ENCODE measurements at places on chromosomes 4 and X. TPM values are rescaled to one million over a fixed set of nuclear protein-coding genes. Genes with fewer than 3 reads are reported as not detected.

The IL21 gene
- total RNA-seq: not detected

The MGARP gene
- not detected for total RNA-seq

The KLF8 gene
- total RNA-seq: 2.1 TPM

The INPP4B gene
- total RNA-seq: 42.5 TPM

The CABS1 gene
- not detected for total RNA-seq

The FRAS1 gene
- total RNA-seq: 4.1 TPM

The VEGFC gene
- total RNA-seq: 3.8 TPM

The DGKK gene
- not detected for total RNA-seq

The GDI1 gene
- total RNA-seq: 135 TPM

Data from Peyer's patch (tissue), 4 donors.